ENCODE measurements at places on chromosomes 3 and 15.

DNA sequence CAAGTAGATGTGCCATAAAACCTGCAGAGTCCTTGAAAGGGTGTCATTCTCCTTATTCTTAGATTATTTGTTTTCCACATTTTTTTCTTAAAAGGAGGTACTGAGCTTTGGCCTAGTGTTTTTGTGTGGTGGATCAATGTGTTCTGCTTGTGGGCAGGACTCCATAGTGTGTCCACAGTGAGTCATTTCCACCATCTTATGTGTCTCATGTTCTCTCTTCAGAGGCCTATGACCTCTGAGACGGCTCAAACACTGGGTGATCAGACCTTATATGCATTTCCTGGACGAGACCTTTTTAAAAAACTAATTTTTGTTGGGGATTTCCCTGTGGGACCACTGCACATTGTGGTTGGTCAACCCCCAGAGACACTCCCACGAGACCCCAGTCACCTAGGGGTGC is 93.4 kb downstream of the CHCHD4 start:
- peak; percentile 59 for DNase-seq

- no peak for DNase-seq
Observed at GRCh38 chr15:98802187-98802586, 153.8 kb downstream of the IGF1R start.

GRCh38 chr3:191492601-191493000 is 31.6 kb downstream of the PYDC2 start:
- DNase-seq = peak; percentile 67

DNA sequence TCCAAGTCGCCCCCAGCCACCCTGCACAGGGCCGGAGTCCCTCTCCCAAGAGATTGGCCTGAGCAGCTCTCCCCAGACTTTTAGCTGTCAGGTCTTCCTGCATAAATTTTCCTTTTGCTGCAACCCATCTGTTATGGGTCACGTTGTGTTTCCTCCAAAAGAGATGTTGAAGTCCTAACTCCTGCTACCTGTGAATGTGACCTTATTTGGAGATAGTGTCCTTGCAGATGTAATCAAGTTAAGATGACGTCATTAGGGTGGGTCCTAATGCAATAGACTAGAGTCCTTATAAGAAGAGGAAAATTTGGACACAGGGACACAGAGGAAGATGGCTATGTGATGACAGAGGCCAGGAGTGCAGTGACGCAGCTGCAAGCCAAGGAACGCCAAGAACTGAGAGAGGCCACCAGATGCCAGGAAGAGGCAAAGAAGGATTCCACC is 13.2 kb upstream of the SLC6A6 start:
- DNase-seq = no peak

- no peak for DNase-seq
Observed at GRCh38 chr3:126257984-126258383, 77.6 kb upstream of the ALDH1L1 start.

DNA sequence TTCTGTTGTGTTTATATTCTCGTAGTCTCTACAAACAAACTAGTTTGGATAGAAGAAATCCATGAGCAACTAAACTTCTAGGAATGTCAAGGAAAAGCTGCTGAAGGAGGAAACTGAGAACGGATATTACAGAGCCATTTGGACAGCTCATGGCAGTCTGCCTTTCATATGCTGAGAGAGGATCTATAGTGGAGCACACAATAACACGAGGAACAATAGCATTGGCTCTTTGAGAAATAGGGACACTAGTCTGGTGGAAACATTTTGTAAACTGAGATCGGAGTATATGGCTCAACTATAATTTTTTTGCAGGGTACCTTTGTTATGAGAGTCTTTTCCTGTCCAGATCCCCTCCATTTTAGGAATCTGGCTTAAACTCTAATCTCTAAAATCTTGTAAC is 200.5 kb downstream of the CLSTN2 start:
- no peak for DNase-seq

- DNase-seq = no peak
Observed at GRCh38 chr15:63530752-63531299, 26.4 kb downstream of the USP3 start.

DNA sequence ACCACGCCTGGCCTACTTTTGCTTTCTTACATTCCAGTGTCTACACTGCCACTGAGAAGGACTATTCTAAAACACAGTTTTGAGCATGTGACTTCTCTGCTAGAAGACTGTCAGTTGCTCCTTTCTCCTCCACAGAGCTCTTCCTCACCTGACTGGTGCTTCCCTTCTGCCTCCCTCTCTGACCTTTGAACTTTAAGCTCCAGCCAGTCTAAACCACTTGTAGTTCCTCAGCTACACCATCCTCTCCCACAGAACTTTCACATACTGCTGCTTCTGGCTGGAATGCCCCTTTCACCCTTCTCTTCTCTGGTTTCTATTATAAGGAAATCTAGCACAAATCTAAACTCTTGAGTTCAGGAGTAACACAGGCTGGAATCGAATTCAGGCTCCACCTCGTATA is 9.1 kb downstream of the NCEH1 start:
- no peak for DNase-seq

DNA sequence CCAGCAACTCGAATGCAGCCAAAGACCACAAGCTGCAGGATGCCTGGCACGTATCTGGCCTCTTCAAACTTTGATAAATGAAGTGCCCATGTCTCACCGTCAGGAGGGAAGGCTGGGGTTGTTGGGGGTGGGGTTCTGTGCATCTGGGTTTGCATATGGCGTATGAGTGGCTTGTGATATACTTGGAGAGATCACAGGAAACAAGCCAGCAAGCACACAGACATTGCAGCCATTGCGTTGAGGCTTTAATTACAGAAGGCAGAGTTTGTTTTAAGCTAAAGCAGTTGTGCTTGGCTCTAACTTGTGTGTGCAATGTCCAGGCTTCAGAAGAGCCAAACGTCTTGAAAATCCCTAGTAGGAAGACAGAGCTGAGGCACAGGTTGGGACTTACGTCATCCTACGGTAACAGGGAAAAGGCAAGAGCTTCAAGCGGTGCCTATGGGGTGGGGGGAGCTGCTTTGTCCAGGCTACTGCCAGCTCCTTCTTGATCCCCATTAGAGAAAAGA is 109.2 kb downstream of the ASB7 start:
- DNase-seq = no peak

DNA sequence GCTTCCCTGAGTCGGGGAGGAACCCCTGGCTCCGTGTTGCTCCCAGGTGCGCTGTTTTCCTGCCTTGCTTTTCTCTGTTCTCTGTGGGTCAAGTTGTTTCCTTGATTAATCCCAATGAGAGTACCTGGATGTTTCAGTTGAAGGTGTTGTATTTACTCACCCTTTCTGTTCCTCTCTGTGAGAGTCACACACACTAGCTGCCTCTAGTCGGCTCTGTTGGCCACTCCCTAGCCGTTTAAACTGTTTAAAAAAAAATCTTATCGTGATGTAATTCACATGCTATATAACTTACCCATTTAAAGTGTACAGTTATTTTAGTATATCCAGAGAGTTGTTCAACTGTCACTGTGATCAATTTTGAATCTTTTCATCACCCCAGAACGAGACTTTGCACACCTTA is 74.0 kb downstream of the AKAP13 start:
- no peak for DNase-seq

- DNase-seq = peak; percentile 60
Observed at GRCh38 chr15:33243869-33244268, 49.4 kb upstream of the FMN1 start.

GRCh38 chr3:43223670-43224364 is 62.5 kb upstream of the SNRK start:
- peak; percentile 26 for DNase-seq

GRCh38 chr3:103083848-103084631 is 649.2 kb downstream of the ZPLD1 start:
- no peak for DNase-seq

DNA sequence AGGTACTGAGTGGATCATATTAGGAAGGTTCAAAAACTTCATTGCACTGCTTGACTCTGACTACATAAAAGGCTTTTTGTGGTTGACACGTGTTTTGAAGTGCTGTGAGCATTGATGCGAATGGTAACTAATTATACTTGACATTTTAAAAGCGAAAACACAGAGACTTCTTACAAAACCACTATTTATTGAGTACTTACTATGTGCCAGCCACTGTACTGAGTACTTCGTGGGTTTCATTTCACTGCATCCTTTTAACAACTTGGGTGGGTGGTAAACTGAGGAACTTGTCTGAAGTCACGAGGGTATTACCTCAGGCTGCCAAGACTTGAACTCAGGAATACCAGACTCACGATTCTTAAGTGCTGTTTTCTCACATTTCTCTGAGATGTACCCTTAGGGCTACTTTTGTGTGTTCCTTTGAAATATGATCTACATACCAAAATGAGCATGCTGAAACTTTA is 45.3 kb upstream of the PPP4R2 start:
- no peak for DNase-seq

DNA sequence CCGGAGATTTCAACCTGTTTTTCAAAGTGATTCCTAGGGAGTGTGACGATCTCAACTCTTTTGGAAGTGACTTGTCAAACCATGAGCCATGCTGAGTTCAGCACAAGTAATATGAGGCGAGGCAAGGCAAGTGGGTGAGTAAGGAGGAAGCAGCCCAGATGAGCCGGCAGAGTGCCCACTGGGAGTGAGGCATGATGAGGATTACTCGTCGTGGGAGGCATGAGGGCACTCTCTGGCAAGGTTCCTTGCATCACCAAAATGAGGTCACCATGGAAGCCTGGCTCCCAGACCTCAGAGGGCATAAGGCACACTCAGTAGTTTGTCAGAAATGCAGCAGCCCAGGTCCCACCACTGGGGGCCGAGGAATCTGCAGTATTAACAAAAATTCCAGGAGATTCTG is 636.1 kb downstream of the MAGI1 start:
- DNase-seq = peak; percentile 88

DNA sequence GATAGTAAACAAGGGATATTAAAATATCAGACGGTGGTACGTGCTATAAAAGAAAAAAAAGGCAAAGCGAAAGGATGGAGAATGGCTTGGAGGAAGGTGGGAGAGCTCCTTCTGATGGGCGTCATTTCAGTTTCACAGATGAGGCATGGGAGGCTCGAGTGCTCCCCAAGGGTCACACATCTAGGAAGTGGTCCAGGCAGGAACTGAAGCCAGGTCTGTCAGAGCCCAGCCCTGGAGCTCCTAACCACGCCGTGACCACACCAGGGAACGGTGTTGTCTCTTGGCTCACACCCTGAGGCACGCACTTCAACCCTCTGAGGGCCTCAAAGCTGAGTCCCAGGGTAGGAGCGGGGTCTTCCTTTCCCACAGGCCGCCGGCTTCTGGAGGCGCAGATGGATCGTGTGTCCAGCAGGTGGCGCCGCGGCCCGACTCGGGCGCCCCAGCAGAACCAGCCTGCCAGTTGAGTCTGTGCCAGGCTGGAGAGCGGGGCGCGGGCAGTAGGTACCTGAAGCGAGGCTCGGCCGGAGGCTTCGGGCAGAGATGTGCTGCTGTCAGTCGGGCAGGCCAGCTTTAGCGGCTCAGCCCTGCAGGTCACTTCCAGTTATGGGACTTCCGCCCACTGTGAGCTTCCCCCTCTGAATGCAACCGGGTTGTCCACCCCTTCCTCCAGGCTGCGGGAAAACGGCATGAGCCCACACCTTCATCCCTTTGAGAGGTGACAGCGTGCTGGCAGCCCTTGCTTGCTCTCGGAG is 68.1 kb downstream of the SLC6A1 start:
- peak; percentile 63 for DNase-seq

DNA sequence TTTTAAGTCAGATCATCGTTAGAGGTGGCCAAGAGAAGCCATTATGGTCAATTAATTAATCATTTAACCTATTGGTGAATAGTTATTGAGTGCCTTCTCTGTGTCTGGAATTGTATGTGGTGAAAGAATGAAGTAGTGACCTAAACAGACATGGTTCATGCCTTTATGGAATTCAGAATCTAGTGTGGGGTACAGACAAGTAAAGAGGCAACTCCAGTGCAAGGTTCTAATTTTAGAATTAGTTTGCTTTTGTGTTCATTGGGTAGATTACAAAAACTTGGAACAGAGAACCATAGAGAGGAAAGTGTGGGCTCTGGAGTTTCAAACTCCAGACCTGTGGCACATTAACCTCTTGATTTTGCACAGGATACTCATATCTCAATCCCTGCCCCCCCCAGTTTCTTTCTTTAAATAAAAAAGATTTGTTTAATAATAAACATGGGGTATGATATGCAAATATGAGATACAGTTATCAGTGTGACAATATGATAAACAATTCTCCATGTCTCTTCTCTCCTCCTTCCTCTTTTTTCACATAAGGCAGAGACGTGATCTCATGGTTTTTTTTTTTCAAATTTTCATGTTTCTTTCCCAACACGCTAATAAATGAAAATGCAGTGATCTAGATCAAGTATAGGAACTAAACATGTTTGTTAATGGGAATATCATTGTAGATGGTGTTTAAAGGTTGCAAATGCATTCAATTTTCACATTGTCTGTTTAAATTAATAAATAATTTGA is 117.9 kb downstream of the MITF start:
- DNase-seq = no peak

DNA sequence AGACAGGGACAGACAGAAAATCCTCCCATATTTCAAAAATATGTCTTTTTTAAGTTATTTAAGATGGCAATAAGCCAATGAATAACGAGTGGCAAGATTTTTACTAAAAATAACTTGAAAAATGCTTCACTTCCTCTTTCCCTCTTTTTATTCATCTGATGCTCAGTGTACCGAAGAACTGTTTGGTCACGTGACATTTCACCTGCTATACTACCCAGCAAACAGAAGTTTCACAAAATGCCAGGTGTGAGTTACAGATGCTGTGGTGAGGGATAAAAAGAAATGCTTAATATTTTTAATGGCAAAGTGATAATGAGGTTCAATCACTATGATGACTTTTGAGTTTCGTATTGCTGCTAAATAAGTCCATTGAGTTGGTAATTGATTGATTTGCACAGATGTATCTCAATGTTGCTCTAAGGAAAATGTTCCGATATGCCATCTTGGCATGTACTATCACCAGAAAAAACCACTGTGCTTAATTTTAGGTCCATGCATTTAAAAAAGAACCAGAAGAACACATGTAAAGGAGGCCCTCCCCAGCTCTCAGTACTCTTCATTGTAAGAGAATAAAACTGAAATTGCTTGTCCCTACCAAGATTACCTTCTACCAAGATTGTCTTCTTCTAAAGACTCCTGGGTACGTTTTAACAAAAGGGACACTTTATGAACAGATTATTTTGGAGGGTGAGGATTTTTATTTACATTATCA is 26.0 kb upstream of the SEC62 start:
- DNase-seq = no peak
